CD4-positive, alpha-beta T cell (primary cell): ENCODE measurements at places on chromosomes 1 and 21.
A peak's percentile ranks its signal among the peaks of the same experiment; 100 is the strongest.

DNA sequence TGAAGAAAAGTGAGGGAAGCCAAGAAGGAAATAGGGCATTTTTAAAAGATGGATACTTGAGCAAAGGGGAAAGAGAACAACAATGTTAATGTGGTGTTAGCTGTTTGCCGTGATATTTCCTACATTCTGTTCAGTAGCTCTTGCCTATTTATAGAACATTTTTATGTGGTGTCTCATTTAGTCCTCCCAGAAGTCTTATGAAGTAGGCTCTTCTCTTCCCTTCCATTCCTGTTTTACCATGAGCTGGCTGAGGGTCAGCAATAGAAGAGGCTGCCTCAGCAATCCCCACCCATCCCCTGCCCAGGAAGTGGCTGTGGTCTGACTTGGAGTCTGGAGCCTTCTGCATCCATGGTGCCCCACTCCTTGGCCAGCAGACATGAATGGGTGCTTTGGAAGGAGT, 60.1 kb downstream of the KIAA0040 start:
- no peak for DNase-seq

DNA sequence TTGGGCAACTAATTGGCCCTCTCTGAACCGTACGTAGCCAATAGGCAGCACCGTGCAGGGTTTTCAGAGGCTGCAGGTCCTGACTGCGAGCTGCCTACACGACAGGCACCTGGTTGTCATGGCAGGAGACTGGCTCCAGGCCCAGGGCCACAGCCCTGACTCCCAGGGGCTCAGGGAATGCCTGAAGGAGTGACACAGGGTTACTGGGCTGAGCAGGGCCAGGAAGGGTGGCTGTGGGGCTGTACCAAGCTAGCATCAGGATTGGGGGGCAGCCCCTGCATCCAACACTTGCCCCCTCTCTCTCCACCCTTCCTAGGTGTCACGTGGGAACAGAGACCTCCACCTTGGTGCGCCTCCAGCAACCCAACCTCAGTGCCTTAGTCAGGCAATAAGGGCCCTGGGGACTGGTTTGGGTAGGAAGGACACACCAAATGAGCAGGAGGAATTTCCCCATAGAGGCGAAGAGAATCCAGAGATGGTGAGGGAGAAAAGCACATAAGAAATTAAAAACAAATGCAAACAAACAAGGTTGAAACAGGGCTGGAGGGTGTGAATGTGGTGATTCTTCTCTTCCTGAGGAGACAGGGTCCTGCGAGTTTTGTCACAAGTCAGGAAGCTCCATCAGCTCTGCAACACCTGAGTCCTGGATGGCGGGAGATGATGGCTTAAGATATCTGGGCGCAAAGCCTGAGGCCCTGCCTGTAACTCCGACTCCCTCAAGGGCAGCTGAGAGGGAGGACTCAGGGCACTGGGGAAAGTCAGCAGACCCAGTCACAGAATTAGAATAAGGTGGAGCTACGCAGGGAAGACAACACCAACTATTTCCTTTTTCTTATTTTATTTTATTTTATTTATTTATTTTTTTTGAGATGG, 19.7 kb upstream of the RNU1-4 start:
- DNase-seq: no peak

GRCh38 chr21:35254765-35255138, 205.7 kb upstream of the RUNX1 start:
- DNase-seq: no peak

GRCh38 chr1:9269721-9270120, 23.0 kb upstream of the SPSB1 start:
- no peak for DNase-seq

GRCh38 chr1:56557746-56558145, 21.6 kb downstream of the PLPP3 start:
- no peak for DNase-seq

DNA sequence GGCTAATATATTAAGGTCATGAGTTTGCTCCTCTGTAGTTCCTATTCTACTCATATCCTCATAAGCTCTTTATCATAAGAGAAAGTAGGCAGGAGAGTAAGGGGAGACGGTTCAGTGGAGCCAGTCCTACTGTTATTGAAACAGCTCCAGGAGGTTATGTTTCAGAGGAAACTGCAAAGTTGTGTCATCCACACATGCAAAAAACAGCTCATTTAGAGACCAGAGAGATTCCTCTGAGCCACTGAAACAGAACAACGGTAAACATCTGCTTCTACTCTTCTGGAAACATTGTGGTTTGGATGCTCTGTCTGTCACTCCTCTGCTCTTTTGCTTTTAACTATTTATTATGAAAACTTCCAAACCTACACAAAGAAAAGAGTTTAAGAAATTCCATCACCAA, 66.3 kb upstream of the PPP2R5A start:
- no peak for DNase-seq

DNA sequence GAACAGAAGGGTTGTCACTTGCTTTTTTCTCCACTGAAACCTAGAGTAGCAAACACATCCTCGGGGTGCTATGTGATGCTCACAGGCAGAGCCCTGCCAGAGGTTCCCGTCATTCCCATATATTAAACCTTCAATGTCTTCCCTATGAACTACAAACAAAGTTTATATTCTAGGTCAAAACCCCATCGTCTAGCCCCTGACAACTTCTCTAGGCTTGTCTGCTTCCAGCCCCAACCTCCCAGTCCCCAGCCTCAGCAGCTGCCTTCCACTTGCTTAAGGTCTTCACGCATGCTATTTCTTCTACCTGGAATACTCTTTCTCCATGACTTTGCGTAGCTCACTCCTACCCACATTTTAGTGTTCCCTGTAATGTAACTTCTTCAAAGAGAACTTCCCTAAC, 1.9 kb upstream of the TLR5 start:
- no peak for DNase-seq

- peak; percentile 28 for DNase-seq
These were observed 1.1 kb downstream of the DFFB start for GRCh38 chr1:3858231-3858981.

DNA sequence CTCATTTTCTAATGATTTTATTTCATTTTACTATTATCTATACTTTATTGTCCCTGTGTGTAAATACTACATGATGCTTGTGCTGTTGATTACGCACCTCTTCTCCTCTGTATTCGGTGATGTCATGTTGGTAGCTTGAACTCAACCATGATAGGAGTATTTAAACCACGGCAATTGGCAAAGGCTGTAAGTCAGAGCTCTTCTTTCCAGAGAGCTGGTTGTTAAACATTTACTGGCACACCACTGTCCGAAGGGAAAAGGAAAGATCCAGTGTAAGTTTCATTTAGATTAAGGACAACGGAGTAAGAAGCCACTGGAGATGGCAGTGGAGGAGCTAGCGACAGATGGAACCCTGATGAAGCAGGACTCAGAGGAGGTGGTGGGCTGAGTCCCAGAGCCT, 93.4 kb upstream of the KCNE2 start:
- DNase-seq: no peak

- DNase-seq: no peak
These were observed 316.2 kb upstream of the CXADR start for GRCh38 chr21:17196623-17197022.

GRCh38 chr1:117059334-117059677, 820 bp upstream of the TTF2 start:
- peak; percentile 83 for DNase-seq

DNA sequence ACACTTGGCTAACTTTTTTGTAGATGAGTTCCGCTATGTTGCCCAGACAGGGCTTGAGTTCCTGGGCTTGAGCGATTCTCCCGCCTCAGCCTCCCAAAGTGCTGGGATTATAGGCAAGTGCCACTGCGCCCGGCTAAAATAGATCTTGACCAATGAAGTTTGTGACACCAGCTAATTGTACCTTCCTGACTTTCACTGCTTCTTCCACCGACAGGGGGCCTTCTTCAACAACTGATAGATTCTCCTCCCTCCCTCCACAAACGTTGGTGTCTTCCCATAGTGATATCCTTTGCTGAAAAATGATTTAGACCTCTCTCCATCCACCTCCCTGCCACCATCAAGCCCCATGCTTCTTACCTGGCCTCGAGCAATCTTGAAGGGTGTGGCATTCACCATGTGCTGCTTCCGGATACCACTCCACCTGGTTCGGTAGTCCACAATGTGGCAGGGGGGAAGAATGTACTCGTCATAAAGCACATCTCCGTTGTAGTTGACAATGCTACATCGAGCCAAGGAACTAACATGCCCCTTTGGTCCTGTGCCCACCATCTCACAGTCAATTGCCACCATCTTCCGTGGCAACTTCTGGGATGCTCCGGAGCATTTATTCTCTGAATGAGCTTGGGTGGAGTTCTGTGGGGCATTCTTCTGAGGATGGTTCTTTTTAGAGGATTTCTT, 1.6 kb upstream of the METTL25B start:
- DNase-seq: no peak

DNA sequence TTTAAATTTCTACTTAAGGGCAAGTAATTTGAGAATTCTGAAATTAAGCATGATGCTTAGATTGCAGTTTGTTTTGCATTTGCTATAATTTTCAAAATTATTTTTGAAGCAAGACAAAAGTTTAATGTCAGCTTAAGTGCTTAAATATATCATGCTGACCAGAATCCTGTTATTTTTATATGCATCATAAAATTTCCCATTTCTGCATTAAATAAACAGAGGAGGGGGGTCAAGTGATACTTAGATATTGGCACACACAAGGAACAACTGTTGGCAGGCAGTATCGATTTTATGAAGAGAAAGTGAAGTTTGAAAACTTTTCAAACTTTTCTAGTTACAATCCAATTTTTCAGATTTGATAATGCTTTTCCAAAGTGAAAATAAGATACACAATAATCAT, 61.0 kb downstream of the MIER1 start:
- DNase-seq: no peak

DNA sequence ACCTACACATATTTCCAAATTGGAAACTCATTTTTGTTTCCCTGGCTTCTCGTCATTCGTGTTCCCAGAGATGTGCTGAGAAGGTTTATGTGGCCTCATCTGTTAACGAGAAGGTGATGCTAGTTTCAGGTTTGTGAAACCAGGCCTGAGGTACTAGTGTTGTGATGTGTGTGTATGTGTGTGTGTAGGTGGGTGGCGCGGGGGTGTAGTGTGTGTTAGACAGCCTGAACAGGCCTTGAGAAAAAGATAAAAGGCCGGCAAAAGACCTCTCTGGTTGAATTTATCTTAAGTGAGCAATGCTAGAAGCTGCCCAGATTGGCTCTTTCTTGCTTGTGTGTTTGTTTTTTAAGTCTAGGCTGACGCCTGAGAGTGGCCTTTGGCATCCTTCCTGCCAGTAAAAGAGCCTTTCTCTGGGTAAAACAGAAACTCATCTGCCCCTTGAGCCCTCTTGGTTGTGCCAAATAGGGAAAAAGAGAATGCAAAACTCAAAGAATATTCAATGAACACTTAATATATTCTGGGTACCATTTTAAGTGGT, 65.8 kb upstream of the HSD17B7 start:
- DNase-seq: no peak

DNA sequence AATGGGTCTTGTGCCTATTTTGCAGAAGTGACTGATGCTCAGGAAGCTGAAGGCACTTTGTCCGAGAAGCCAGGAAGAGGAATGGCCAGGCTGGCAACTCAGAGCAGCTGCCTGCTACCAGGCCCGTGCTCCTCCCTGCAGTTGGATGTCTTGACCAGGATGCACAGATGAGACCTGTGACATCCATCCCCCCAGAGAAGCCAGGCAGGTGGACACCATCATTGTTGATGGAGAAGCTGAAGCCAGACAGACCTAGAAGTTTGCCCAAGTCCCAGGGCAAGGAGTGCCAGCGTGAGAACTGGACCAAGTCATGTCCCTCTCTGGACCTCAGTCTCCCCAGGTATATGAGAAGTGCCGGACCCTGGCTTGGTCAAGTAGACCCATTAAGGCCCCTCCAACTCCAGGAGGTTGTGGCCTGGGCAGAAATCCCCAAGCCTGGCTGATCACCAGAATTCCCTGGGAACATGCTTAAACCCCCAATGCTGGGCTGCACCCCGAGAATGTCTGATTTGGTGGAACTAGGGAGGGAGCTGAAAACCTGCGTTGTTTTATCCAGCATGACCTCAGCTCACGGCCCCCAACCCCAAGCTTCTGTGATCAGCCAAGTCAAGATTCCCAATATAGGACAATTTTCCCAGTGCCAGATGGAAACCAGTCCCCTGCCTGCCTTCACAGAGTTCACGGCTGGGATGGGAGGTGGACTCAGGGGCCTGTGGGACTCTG, 82.4 kb downstream of the CAMK2N1 start:
- DNase-seq: no peak

GRCh38 chr1:55582084-55582483, 366.9 kb upstream of the USP24 start:
- no peak for DNase-seq

DNA sequence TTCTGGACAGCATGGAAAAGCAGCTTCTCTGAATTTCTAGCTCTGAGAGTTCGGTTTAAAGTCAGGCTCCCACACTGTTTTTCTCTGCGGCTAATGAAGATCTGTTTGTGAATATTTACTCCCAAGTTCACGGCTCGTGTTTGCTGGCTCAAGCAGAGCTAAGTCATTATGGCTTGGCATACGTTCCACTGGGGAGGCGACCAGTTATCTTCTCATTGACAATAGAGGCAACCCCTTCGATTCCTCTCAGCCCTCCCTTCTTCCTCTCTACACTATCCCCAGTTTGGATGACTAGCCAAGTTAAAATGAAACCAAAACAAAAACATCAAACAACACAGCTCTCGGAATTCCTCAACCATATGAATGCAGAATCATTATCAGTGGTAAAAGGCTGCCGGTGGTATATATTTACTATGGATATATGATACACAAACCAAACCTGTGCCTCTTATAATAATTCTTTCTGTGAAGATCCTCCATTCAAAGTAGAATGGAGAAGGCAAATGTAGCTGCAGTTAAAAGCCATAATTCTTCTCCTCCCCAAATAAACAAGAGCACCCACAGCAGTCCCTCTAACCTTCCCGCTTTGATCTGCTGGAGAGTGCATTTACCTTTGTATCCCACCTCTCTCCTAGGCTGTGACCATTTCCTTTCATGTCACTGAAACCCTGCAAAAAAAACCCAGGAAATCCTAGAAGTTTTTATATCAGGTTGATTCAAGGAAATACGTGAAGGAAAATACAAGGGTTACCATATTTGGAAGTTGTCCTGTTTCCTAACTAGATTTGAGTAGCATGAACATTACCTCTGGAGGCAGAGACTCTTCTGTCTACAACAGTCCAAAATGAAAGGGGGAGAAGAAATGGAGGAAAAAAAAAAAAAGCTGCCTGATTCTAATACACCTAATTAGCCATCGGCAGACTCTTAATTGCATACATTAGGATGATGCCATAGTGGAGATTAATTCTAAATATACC, 108.3 kb upstream of the USH2A start:
- no peak for DNase-seq

DNA sequence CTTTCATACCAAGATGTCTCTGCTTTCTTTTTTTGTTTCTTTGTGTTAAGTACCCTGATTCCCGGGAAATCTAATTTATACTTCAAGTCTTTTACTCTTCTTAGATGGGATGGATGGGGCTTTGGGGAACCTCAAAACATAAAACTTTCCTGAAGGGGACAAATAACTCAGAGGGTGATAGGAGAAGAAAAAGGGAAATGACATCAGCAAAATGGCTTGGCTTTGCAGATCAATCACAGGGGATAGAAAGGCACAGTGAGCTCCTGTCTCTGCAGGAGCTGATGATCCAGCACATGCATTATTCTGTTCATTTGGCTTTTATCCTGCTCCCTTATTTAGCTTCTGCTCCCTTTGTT, 1.4 kb upstream of the CA14 start:
- DNase-seq: no peak
